ENCODE measurements at places on chromosomes 3 and 15.

GRCh38 chr15:26132811-26133210, 269.7 kb upstream of the ATP10A start:
- DNase-seq: no peak

DNA sequence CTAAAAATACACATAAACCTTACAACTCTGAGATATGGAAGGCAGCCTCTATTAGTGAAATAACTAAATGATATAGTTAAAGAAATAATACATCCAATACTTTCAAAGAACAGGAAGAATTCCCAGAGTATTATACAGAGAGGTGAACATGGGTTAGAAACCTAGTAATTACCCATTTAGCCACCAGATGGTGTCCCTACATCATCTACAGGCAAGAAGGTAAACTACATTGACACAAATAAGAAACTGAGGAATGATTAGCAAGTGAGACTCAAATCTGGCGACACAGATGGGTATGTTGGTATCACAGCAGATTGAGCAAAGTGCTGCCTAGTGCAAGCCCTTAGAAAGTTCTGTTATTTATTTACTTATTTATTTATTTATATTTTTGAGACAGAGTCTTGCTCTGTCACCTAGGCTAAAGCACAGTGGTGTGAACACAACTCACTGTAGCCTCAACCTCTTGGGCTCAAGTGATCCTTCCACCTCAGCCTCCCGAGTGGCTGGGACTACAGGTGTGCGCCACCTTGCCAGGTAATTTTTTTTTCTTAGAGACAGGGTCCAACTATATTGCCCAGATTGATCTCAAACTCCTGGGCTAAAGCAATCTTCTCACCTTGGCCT, 28.2 kb downstream of the NEK4 start:
- no peak for DNase-seq

- no peak for DNase-seq
These were observed 6.1 kb downstream of the SCAP start for GRCh38 chr3:47469616-47470015.

- DNase-seq: no peak
These were observed 172.0 kb upstream of the TRIM42 start for GRCh38 chr3:140505876-140506275.

DNA sequence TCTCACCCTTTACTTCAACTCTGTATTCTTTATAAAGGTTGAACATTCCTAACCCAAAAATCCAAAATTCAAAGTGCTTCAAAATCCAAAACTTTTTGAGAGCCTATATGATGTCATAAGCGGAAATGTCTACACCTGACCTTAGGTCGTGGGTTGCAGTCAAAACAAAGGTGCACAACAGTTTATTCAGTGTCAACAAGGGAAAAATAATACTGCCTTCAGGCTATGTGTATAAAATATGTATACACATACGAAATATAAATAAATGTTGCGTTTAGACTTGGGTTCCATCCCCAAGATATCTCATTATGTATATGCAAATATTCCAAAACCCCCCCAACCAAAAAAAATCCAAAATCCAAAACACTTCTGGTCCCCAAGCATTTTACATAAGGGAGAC, 90.9 kb downstream of the STAG1 start:
- DNase-seq: no peak

DNA sequence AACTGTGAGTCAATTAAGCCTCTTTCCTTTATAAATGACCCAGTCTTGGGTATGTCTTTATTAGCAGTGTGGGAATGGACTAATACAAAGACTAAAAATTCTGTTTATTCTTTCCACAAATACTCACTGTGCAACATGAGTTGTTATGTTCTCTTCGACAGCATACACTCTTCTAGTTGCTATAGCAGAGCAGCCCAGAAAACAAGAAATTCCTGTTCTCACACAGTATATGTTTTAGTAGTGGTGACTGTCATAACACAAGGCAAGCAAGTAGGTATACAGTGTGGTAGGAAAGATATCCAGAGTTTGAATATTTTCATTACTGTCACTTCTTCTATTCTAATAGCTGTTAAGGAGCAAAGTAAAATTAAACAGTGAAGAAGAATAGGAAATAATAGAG, 453.3 kb downstream of the ROBO1 start:
- DNase-seq: no peak

DNA sequence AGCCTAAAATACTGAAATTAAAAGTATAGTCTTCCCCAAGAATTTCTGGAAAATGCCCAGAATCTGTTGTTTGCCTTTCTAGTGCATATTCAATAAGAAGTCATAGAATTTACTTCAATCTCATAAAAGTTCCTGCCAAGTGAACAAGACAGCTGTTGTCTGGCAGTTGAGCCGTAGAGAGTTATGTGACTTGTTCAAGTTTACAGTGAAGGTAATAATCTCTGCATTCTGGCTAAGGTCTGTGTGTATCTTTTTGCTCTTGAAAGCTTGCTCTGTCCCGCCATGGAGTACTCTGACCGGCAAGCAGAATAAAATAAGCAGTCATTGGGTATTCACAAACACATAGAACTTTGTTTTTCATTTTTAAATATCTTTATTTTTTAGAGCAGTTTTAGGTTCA, 77.8 kb downstream of the GHSR start:
- DNase-seq: no peak

- no peak for DNase-seq
These were observed 93.2 kb upstream of the AGTR1 start for GRCh38 chr3:148604270-148605085.

DNA sequence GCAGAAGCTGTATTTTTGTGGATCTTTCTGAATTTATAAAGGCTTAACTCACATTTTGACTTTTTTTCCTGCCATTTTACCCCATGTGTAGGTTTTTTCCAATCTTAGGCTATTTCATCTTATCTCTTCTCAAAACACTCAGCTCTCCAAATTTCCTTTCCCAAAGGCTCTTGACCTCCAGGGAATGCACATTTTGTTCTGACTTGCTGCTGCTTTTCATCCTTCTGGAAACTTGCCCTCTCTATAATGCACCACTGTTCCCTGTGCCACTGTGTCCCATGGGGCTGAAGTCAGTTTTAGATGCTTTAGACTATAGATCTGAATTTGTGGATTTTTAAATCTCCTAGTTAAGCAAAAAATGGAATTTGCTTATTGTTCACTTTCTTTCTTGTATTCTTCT, 9.1 kb downstream of the PYDC2 start:
- no peak for DNase-seq

Measured in stimulated activated CD4-positive, alpha-beta T cell treated with anti-CD3 and anti-CD28 coated beads, Interleukin-12 subunit alpha, Interleukin-12 subunit beta, amount 100 ng/mL, for 24 hours (primary cell).